ENCODE measurements at places on chromosomes 16 and 17.

- no peak for DNase-seq
Observed at GRCh38 chr17:63629627-63630026, 7.4 kb downstream of the MAP3K3 start.

DNA sequence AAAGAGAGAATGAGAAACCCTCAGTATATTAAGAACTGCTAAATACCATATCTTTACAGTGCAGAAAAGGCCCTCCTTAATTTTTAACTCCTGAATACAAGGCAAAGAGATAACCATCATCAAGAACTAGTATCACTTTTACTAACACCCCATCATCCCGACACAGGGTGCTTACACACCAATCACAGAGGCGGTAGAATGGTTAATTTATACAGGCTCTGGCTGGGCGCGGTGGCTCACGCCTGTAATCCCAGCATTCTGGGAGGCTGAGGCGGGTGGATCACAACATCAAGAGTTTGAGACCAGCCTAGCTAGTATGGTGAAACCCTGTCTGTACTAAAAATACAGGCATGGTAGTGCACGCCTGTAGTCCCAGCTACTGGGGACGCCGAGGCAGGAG, 4.2 kb downstream of the PSMD12 start:
- DNase-seq: no peak

GRCh38 chr17:17567631-17568030, 23.9 kb downstream of the PEMT start:
- no peak for DNase-seq

- no peak for DNase-seq
Observed at GRCh38 chr17:76679239-76679638, 31.5 kb downstream of the MXRA7 start.

DNA sequence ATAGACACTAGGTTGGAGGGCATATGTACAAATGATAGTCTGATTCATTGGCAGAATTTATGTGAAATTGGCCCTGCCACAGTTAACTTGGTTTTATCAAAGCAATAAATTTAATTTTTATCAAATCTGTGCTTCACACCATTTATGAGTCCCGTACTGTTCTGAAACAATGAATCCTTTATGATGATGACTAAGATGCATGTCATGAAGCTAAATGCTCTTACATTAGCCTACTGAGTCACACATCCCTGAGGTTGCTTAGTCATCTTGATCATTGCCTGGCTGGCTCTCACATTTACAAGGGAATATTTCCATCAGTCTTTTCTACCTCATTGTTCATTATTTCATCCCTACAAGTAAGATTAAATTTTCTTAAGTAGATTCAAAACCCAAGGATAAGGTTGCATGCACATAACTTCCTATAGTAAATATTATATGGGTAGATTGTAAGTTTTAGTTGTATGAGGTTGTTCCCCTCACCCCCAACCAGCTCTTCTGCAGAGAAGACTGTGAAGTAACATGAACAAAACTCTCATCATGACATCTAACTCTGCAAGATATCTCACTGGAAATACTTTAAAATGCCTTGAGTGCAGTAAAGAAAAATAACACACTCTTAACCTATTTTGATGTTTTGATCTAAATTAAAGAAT, 170.7 kb downstream of the CYB561 start:
- peak; percentile 12 for DNase-seq

GRCh38 chr17:13749166-13749890, 147.6 kb upstream of the HS3ST3A1 start:
- no peak for DNase-seq
